ENCODE measurements at places on chromosomes 5 and 9.
A peak's percentile ranks its signal among the peaks of the same experiment; 100 is the strongest.

DNA sequence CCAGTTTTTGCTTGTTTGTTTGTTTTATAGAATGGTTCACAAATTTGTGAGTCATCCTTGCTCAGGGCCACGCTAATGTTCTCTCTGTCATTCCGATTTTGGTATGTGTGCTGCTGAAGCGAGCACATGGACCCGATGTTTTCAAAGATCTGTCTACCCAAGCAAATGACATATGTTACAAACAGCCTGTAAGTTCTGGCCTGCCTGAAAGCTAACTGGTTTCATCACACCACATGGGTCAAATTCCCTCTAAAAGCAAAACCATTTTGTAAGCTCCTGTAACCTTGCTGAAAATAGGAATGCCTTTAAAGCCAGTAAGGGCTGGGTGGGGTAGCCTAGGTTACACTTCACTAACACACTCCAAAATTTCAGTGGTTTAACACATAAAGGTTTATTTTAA is 25.4 kb downstream of the DMRT3 start:
- DNase-seq, result no peak

DNA sequence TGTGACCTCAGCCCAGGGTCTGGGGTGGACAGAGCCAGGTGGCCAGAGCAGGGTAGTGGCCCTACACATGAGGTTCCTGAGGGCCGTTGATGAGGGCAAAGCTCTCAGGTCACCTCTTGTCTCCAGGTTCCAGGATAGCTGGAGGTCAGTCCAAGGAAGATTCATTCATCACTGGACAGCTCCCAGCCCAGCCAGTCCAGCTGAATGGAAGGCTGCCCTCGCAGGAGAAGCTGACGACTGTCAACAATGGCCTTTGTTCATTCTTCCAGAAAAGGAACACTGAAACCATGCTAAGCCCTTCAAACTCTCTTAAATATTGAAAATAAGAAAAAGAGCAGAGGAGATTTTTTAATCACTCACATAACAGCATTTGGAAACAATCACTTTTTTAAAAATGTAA is 169.7 kb upstream of the TBCA start:
- DNase-seq, result peak; percentile 3

DNA sequence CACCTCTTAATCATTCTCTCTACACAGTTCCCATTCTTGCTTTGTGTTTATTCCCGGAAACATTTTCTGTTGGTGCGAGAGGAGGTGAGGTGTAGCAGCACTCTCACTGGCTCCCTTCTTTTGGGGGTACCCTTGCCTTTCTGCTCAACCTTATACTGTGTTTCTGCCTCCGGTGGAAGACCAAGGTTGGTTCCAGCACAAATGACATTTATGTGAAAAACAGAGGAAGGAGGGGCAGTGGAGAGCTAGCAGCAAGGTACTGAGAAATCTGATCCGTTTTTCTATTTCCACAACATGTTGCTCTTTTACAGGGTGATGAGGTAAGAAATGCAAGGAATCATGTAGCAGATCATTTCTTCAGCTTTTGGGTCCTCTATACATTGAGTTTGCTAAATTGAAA is 648.0 kb upstream of the DMAC1 start:
- no peak for DNase-seq

- no peak for DNase-seq
These were observed 132.7 kb upstream of the LPCAT1 start for GRCh38 chr5:1656271-1656975.

DNA sequence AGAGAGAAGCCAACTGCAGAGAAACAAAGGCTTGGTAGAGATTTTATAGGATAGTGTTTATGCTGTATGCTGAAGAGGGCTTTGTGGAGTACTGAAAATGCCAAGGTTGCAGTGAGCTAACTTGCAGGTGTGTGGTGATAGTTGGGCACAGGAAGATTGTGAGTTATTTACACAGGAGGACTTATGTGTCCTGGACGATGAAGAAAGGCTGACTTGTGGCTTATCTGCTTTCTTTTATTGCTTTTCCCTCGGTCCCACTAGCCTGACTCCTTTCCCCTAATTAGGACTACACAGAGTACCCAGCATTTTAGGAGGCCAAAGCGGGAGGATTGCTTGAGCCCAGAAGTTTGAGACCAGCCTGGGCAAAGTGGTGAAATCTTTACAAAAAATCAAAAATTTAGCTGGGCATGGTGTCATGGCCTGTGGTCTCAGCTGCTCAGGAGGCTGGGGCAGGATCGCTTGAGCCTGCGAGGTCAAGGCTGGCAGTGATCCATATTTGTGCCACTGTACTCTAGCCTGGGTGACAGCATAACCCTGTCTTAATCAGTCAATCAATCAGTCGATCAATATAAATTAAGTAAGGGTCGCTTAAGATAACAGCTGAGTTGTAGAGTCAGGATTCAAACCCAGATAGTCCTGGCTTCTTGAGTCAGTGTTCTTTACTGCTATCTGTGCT is 61.9 kb downstream of the UBE2R2 start:
- no peak for DNase-seq

DNA sequence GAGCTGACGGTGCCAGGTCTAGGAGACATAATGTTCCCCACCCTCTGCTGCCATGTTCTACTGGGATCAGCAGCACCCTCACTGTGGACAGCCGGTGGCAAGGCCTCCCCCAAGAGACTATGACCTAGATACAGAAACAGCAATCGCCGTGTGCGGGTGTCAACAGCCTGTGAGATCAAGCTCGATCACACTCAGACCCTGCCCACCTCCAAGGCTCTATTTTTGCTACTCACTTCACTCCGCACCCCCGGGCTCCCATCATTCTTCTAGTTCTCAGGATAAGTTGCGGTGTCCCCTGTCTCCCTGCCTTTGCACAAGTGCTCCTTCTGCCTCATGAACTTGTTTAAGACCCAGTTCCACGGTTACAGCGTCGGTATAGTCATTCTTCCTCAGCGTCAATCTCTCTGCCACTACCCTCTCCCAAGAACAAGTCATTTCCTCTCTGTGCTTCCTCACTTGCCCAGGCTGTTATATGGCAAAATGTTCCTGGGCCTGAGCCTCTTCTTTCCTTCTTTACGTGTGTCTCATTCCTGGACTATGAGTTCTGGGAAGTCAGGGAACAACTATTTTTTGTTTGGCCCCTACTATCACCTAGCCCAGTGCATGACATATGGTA is 5.4 kb upstream of the DOCK8 start:
- DNase-seq, result no peak

GRCh38 chr9:6616951-6617602 is 28.5 kb downstream of the GLDC start:
- DNase-seq, result no peak

DNA sequence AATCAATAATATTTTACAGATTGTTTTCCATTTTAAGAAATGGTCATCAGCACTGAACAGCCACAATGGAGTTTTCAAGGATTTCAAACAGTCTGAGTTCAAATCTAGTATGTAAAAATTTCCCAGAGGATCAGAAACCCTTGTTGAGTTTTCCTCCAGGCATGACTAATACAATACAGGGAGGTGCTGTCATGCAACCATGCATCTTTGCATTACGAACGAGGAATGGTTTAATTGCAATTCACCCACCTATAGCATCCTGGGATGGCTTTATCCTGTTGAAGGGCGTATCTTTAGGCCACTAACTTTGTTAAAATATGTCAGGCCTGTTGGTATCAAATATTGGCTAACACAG is 196.4 kb downstream of the EFNA5 start:
- no peak for DNase-seq

GRCh38 chr5:17079562-17079961 is 137.9 kb upstream of the BASP1 start:
- no peak for DNase-seq

- no peak for DNase-seq
These were observed 192.6 kb upstream of the MSX2 start for GRCh38 chr5:174531782-174532191.

DNA sequence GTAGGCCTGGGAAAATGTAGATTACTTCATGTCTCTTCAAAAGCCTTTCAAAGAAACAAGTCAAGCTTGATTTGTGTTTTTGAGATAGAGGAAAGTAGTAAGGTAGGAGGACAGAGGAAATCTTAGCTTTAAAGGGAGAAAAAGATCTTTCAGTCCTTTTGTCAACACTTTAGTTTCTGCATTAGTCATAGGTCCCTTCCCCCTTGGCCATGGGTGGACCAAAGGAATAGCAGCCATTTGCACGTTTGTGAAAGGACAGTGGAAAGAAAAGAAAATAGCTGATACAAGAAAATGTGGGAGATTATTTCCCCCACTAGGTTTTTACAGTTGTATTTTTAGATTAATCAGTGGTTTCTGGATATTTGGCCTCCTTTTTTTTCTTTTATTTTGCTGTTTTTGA is 121.9 kb upstream of the GRHPR start:
- DNase-seq, result no peak

DNA sequence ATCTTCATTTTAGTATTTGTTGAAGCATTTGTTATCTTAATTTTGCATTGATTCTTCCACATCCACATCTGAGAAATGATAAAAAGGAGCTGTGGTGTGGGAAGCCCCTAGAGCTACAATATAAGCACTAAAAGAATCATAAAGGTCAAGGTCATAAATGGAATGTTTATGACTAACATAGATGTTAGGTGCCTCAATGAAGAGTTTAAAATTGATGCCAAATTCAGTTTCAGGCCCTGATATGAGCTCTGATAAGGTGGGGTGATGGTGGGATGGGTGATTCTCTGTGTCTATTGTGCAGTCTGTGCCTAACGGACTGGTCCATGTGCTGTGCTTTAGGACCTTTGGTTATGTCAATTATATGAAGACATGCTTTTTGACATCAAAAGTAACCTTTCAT is 61.2 kb upstream of the CAMK4 start:
- DNase-seq, result no peak

DNA sequence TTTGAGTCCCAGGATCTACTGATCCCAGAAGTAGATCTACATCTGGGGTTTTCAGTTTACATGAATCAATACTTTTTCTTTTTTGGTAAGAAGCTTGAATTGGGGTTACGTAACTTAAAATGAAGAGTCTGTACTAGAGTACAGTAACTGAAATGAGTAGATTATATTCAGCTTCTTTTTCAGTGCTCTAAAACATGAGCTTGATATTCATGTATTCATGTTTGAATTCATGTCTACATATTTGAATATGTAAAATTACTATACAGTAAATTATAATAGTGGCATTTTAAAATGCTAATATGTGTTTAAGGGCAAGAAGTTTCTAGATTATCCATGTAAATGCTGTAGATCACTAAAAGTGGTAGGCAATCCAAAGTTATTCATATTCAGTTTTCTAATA is 14.8 kb downstream of the POU5F2 start:
- no peak for DNase-seq

DNA sequence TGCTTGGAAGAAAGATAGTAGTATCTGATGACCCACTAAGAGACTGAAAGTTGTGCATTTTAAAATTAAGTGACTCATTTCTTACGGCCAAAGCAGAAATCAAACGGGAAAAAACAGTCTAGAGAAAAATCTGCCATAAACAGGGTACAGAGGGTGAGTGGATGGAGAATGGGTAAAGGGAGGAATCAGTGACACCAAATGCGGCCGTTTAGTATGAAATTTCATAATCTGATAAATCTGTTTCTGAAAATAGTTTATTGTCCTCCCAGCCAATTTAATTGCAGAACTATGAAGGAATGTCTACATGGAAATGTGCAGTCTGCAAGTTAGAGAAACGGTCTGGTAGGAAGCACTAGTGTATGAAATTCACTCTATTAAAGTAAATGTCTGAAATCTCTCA is 39.5 kb downstream of the ADAMTS12 start:
- no peak for DNase-seq

DNA sequence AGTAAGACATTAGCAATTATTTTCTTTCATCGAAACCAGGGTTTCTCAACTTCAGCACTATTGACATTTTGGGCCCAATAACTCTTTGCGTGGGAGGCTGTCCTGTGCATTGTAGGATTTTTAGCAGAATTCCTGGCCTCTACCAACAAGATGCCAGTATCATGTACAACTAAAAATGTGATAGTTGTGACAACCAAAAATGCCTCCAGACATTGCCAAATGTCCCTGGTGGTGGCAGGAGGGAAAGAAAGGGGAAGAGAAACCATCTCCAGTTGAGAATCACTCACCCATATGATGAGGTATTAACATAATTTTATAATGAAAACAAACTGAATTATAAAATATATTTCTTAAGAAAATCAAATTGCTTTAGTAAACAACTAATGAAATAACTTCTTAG is 406.1 kb downstream of the RAB3C start:
- no peak for DNase-seq

- DNase-seq, result no peak
These were observed 123.8 kb upstream of the LIFR start for GRCh38 chr5:38680094-38680825.

DNA sequence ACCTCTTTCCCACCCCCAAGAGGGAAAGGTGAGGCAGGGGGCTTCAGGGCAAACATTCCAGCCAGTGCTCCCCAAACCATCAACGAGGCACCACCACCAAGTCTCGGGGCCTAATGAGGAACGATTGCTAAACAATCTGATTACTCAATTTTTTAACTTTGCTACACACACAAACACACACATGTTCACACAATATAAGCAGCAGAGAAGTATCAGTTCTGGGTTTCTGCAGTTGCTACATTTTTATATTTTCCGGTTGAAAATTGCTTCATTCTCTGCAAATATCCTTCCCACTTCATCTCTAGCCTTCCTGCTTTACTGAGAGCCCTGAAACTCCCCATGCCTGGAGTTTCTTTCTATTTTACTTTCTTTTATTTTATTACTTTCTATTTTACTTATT is 60.2 kb downstream of the FEM1C start:
- no peak for DNase-seq

- no peak for DNase-seq
These were observed 4.4 kb downstream of the SCGB3A1 start for GRCh38 chr5:180586870-180587269.

GRCh38 chr9:19989213-19989612 is 200.4 kb upstream of the SLC24A2 start:
- DNase-seq, result no peak

- DNase-seq, result no peak
These were observed 97.2 kb upstream of the SARDH start for GRCh38 chr9:133835262-133835901.

DNA sequence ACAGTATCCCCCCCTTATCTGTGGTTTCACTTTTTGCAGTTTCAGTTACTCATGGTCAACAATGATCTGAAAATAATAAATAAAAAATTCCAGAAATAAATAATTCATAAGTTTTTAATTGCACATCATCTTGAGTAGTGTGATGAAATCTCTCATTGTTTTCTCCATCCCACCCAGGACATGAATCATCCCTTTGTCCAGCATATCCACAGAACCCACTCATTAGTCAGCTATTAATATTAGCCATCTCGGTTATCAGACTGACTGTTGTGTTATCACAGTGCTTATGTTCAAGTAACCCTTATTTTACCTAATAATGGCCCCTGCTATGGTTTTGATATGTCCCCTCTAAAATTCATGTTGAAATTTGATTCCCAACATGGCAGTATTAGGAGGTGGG is 40.7 kb downstream of the FAM114A2 start:
- no peak for DNase-seq

GRCh38 chr5:157689942-157690689 is 18.8 kb downstream of the C5orf52 start:
- no peak for DNase-seq

Data from Caco-2 (cell line).